ENCODE measurements at places on chromosomes 7 and 10.

GRCh38 chr7:10889266-10889898 lies 84.3 kb upstream of the PHF14 start:
- peak; percentile 58 for DNase-seq

DNA sequence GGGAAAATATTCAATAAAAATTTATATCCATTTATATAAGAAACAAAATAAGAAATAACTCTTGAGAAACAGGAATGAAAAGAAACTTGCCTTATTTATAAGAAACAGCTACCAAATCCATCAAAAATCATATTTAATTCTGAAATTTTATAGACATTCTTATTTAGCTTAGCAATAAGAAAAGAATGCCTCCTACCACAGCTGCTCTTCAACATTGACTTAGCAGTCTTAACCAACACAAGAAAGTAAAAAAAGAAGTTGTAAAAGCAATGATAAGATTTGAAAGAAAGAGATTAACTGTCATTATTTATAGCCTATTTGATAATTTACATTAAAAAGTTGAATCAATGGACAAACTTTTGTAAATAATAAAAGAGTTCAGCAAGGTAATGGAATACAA lies 212.8 kb downstream of the ZNF365 start:
- no peak for DNase-seq

GRCh38 chr10:77919713-77920108 lies 6.8 kb downstream of the DLG5 start:
- DNase-seq, result peak; percentile 48

DNA sequence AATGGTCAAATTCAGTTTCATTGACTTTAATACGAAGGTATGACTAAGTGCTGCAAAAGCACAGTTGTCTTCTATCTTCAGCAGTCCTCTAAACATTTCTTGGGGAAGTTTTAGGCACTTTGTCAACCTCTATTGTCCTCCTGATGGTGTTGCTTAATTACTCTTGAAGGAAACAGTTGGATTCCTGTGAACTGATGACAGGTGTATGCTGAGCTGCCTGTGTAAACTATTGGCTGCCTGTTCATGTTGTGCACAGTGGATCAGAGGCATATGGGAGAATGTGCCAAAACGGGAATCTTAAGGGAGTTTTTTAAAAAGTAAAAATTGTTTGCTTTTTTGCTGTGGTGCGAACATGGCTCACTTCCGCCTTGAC lies 221.0 kb downstream of the AUTS2 start:
- DNase-seq, result no peak

- no peak for DNase-seq
Observed at GRCh38 chr10:52420656-52421055, 106.6 kb downstream of the DKK1 start.

- DNase-seq, result no peak
Observed at GRCh38 chr7:141688043-141688442, 13.9 kb downstream of the DENND11 start.

GRCh38 chr7:72540106-72540611 lies 128.0 kb upstream of the CALN1 start:
- no peak for DNase-seq

Data from astrocyte of the spinal cord (primary cell).